ENCODE measurements at places on chromosomes 3 and 15.

GRCh38 chr3:127234778-127235177 is 41.8 kb downstream of the PRR23E start:
- no peak for DNase-seq

DNA sequence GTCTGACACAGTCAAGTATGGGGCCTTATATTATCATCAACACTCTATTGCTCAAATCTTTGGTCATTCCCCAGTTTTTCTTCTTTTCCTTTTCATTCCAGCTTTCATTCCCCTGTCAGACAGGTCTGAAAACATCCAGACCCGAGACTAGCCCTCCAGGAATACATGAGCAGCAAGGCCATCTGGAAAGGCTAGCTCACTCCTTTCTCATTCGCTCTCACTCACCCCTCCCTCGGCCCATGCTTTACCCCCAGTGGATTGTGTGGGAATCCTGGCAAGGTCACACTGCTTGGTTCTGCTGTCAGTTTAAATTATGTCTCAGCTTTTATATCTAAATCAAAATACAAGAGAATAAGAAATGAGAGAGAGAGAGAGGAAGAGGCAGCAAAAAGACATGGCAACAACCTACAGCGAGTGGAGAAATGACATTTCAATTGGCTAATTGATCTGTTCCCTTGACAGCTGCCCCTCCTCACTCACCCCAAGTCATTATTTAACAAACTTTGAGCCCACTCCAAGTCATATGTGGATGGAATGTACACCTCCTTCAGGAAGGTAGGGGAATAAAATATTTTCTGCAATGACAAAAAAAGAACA is 962.2 kb downstream of the TUSC7 start:
- no peak for DNase-seq

DNA sequence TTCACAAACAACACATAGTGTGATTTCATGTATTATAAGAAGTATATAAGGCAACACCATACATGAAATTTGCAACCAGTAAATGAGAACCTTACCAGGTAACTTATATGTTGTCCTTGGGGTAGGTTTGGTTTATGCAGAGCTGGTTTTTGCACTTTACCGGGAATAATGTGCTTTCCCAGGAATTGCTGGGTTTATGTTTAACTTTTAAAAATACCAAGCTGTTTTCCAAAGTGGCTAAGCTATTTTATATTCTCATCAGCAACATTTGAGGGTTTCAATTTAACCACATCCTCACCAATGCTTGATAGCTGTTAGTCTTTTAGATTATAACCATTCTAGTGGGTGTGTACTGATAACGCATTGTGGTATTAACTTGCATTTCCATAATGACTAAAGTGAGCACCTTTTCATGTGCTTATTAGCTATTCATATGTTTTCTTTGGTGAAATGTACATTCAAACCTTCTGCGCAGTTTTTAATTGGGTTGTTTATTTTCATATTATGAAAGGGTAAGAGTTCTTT is 71.6 kb downstream of the KY start:
- no peak for DNase-seq

- no peak for DNase-seq
Observed at GRCh38 chr3:98994128-98994762, 92.8 kb upstream of the DCBLD2 start.

GRCh38 chr15:60426870-60427508 is 29.2 kb upstream of the ANXA2 start:
- DNase-seq, result no peak

DNA sequence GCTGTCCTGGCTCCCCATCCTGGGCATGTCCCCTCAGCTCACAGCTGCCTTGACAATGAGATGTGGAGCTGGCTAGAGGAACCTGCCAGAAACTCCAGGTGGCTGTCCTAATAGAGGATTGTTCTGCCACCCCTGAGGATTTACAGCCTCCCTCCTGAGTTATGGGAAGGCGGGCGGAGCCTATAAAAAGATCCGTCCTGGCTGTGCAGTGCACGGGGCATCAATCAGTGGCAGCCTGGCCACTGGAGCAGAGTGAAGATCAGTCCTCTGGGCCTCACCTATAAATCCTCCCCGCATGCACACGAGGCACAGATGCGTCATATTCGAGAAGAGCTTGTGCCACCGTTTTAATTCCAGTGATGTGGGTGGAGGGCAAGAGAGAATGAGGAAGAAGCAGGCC is 90.0 kb downstream of the MEGF11 start:
- DNase-seq, result no peak

- DNase-seq, result no peak
Observed at GRCh38 chr15:56835718-56836171, 82.7 kb upstream of the TCF12 start.

GRCh38 chr3:134681522-134681900 is 30.7 kb upstream of the KY start:
- DNase-seq, result no peak

Measured in stimulated activated CD8-positive, alpha-beta memory T cell treated with anti-CD3 and anti-CD28 coated beads, Interleukin-15, amount 100 ng/mL, for 1 hour (primary cell).